ENCODE measurements at places on chromosomes 7 and 10.

GRCh38 chr10:51528527-51528926 is 170.9 kb downstream of the CSTF2T start:
- DNase-seq = no peak

GRCh38 chr10:133278577-133279265 is 2.1 kb upstream of the ADAM8 start:
- DNase-seq = peak; percentile 41

- no peak for DNase-seq
These were observed 74.0 kb downstream of the GPR141 start for GRCh38 chr7:37757563-37757962.

GRCh38 chr10:76523791-76524351 is 1092.4 kb downstream of the LRMDA start:
- DNase-seq = no peak

- no peak for DNase-seq
These were observed 25.9 kb downstream of the HTRA1 start for GRCh38 chr10:122487174-122487765.

- no peak for DNase-seq
These were observed 31.9 kb downstream of the SAMD8 start for GRCh38 chr10:75143353-75143752.

- no peak for DNase-seq
These were observed 107.6 kb downstream of the JAZF1 start for GRCh38 chr7:28072876-28073514.

DNA sequence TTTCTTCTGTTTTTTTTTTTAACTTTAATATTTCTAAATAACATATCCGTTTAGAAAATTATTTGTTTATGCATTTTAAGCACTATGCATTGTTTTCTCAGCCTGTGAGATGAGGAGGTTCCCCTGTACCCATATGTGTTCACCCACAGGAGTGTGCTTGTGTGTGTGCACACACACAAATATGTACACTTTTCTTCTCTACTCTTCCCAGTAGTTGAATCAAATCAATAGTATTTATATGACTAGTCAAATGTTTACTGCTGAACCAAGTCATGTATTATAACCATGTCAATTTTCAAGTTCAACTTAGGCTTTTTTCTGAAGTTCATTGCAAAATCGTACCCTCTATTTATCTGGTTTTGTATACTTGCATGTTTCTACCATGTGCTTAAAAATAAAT is 37.3 kb downstream of the HDAC9 start:
- DNase-seq = no peak

- DNase-seq = no peak
These were observed 83.3 kb downstream of the PAXIP1 start for GRCh38 chr7:154919344-154920225.

DNA sequence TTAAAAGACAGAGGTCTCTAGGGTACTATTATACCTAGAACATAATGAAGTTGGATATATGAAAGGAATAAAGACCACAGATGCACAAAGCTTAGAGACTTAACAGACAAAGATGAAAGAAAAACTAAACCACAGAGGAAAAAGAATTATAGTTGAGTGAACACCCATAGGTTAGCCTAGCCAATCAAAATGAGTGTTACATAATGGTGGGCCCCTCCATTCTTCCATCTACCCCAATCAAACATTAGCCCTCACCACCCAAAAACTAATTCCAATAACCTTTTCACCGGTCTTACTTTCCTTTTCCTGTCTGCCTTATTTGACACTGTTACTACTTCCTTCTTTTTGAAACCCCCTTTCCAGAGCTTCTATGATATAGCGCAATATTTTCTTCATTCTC is 130.1 kb downstream of the ELMO1 start:
- no peak for DNase-seq

DNA sequence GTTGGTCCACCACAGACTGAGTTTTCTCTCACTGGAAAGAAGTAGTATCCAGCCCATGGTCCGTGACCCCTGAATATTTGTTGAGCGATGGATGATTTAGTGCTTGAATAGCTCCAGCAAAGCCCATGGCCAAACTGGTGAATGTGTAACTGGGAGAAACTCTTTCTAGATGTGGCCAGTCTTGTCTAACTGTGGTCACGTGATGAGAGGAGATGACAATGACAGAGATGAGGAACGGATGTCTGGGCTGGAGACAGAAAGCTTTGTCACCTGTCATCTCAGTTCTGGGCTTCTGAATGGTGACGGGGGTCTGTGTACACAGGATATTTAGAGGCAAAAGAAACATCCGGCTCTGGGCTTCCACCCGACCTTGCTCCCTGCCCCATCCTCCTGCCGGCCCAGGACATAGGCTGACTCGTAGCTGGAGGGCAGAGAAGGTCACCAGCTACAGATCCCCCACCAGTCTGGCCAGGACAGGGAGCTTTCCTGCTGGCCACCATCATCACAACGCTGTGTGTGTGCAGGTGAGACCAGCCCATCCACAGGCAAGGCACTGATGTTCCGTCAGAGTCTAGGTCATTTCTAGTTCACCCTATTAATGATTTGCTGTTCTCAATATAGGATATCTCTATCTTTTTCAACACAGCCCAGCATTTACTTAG is 152.5 kb upstream of the TNS3 start:
- DNase-seq = no peak

DNA sequence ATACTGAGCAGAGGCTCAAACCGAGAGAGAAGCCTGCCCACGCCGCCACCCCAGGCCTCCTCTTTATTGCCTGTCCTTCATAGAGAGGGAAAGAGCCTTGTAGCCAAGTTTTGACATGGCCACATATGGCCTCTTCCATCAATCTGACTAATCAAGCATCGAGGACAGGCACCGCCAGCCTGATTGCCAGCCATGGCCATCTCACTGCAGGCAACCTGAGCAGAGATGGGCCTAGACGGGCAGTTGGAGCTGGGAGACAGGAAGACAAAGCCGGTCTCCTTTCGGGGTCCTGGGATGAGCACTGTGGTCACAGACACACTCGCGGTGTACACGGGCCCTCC is 67.2 kb downstream of the EBF3 start:
- no peak for DNase-seq

DNA sequence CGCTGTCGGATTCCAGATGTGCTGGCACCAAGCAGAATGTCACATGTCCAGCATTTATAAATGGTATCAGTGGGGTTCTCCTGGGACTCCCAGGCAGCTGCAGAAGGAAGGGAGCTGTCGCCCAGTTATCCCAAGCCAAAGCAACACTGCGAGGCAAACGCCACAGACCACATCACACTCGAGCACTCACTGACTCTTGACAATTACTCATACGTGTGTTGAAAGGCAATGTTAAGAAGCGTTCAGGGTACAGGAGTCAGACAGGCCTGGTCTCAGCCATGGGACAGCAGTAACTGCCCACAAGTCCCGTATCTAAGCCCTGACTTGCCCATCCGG is 113.4 kb downstream of the DIP2C start:
- no peak for DNase-seq

DNA sequence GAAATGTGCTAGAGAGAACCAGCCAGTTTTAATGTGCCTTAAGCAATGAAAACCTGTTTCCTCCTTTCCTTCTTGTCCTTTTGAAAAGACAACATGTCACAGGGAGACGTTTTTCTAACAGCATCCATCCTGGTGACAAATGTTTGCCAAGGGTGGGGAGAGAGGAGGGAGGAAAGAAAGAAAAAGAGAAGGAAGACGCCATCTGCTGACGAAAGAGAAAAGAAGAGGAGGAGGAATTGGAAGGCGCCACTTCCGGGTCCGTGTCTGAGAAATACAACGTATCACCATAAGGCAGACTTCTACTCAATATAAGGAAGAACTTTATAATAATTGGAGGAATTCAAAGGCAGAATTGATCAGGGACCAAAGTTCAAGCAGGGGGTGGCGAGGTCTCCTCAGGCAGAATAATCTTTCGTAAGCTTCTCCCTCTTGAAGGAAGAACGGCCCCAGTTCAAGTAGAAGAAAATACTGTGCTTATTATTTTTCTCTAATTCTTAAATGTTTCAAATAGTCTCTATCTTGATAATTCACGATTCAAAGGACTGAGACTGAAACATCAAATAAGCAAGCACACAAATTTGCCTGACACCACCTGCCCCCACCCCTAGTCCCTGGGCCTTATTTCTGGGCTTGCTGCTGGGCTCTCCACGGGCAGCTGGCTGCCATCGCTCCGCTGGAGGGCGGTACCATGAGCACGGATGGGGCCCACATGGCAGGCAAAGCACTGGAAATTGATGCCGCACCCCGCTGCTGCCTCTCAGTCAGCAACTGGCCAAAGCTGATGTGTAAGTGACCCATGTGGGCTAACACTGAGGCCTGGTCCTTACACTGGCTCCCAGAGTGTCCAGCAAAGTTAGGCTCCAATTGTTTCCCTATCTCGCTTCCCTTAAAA is 273.7 kb upstream of the KLF14 start:
- no peak for DNase-seq

GRCh38 chr7:131011432-131011742 is 277.4 kb upstream of the KLF14 start:
- DNase-seq = no peak

- DNase-seq = no peak
These were observed 99.9 kb upstream of the CTBP2 start for GRCh38 chr10:125260260-125260659.
